ENCODE measurements at places on chromosomes 12 and 14.
A peak's percentile ranks its signal among the peaks of the same experiment; 100 is the strongest.

- no peak for DNase-seq
Measured at GRCh38 chr12:112207397-112207924, 82.1 kb downstream of the TRAFD1 start.

DNA sequence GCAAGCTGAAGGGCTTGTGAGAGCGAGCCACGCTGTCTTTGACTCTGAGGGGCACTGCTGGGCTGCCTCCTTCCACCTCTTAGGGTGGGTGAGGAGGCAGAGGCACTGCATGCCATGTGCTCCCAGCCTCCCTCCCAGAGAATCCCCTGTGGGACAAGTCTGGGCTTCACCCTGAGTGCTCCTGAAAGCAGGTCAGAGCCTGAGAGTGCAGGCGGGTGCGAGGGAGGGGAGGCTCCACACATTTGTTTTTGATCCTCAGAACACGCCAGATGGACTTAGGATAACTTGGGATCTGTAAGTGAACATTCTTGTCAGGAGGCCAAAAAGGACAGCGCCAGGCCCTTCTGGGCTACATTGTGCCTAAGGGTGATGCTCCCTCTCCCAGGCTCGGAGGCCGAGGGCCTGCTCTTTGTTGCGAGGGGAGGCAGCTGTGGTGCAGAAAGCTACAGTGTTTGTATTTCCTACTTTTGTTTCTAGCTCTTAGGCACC, 155.4 kb downstream of the TMX1 start:
- DNase-seq, result no peak

DNA sequence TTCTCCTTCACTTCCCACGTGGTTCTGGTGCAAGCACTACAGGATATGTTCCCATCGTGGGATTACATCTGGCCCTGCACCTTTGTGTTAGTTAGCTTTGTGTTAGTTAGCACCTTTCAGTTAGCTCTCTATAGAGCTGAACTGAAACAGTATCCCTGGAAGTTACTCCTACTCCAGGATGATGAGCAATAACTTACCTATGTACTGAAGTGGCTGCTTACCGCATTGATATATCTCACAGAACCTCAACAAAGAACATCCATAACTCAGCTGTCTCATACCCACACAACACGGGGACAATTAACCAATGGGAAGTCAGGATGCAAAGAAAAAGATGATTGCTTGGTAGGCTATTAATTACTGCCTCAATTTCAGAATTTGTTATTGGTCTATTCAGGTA, 146.6 kb downstream of the ASCL4 start:
- no peak for DNase-seq

DNA sequence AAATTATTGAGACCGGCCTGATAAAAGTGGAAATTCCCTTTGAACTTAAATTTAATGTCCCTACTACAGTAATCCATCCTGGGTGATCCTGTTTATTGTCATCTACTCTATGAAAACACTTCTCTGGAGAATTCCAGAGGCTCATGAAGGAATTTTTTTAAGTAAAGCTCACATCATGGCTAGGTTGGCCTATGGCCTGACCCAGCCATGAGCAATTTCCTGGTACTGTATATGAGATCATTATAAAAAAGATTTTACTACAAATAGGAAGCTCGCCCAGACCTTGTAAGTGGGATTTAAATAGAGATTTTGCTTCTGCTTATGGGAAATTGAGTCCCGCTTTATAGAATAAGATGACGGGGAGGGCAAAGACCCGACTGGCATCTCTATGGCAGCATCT, 215.5 kb downstream of the DPF3 start:
- DNase-seq, result no peak

DNA sequence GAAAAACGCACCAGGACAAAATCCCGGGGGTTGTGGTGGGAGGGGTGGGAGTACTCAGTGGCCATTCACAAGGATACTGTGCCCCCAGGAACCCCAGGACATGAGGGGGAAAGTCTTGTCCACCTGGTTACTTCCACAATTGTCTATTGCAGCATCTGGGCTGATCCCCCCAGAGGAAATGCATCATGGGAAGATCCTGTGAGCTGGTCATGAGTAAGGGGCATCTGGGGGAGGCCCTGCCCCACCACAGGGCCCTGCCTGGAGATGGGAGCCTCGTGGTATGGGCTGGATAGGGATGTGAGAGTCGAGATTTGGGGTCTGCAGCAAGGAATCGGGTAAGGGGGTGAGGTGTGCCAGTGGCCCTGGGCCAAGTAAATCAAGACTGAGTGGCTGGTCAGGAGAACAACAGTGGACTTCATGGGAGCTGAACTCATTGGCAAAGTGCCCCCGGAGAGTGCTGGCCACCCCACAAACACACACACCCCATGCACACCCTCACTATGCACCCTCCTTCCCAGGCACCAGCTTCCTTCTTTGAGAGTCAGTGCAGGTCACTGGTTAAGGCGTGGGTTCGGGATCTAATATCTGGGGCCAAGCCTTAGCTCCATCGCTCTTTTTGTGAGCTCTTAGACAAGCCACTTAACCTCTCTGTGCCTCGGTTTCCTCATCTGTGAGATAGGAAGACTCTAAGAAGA, 3.0 kb upstream of the SERPINA1 start:
- no peak for DNase-seq

GRCh38 chr12:13348464-13348863, 151.9 kb downstream of the EMP1 start:
- no peak for DNase-seq

DNA sequence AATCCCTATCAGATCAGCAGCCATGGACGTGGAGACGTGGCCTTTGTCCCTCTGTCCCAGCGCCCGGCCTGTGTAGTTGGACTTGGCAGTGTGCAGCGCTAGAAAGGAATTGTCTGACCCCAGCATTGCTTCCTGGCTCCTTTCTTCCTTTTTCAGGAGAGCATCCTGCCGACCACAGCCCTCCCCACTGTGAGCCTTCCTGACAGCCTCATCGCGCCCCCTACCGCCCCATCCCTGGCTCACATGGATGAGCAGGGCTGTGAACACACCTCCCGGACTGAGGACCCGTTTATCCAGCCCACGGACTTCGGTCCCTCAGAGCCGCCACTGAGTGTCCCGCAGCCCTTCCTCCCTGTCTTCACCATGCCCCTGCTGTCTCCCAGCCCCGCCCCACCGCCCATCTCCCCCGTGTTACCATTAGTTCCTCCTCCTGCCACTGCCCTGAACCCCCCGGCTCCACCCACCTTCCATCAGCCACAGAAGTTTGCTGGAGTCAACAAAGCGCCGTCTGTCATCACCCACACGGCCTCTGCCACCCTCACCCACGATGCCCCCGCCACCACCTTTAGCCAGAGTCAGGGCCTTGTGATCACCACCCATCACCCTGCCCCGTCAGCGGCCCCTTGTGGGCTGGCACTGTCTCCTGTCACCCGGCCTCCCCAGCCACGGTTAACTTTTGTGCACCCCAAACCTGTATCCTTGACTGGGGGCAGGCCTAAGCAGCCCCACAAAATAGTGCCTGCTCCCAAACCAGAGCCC, 40.6 kb downstream of the IL31 start:
- DNase-seq, result no peak

DNA sequence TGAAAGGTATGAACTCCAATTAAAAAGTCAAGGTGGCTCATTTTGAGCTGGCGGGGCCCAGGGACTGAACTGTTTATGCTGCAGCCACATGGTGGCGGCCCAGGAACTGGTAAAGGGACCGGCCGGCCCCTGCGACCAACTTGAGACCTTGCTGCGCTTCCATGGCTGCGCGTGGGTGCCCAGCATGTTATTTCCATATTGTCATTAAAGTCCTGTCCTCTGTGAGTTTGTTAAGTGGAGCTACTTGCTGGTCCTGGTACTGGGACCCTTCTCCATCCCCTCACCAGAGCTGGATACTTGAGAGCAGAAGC, 62.3 kb downstream of the BEGAIN start:
- no peak for DNase-seq

DNA sequence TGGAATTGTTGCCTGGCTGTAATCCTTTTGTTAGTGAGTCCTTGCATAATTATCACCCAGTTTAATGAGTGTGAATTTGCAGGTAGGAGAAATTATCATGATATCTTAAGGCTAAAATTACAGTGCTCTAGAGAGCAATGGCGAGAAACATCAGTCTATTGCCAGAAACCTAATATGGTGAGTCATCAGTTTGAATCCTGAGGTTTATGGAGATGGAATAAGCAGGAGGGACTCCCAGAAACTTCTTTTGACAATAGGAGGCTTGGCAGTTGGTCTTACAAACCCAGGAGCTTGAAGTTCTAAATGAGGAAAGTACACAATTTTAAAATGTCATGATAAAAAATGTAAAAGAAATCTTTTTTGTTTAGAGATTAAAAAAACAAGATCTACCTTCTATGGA, 31.5 kb upstream of the CRADD start:
- no peak for DNase-seq

DNA sequence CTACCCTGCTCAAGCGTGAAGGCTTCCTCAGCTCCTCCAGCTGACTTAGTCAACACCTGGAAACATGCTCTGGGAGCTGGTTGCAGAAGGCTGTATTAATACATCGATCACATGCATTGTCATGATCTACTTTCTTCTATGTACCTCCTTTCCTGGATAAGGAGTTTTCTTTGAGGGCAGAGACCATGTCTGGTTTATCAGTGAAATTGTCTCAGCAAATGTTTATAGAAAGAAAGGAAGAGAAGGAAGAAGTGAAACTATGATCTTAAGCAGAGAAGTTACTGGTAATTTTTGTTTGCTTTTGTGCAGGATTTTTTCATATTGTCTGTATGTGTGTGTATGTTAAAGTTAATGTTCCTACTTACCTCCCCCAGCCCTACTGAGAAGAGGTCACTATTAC, 4.5 kb downstream of the DYRK4 start:
- DNase-seq, result no peak

- no peak for DNase-seq
Measured at GRCh38 chr14:44135972-44136371, 371.1 kb downstream of the FSCB start.

DNA sequence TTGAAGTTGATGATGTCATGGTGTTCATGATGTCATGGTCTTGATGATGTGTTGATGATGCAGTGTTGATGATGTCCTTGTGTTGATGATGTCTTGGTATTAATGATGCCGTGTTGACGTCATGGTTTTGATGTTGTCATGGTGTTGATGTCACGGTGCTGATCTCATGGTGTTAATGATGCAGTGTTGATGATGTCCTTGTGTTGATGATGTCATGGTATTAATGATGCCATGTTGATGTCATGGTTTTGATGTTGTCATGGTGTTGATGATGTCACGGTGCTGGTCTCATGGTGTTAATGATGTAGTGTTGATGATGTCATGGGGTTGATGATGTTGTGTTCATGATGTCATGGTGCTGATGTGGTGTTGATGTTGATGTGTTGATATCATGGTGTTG, 48.0 kb upstream of the RIMBP2 start:
- DNase-seq, result no peak

DNA sequence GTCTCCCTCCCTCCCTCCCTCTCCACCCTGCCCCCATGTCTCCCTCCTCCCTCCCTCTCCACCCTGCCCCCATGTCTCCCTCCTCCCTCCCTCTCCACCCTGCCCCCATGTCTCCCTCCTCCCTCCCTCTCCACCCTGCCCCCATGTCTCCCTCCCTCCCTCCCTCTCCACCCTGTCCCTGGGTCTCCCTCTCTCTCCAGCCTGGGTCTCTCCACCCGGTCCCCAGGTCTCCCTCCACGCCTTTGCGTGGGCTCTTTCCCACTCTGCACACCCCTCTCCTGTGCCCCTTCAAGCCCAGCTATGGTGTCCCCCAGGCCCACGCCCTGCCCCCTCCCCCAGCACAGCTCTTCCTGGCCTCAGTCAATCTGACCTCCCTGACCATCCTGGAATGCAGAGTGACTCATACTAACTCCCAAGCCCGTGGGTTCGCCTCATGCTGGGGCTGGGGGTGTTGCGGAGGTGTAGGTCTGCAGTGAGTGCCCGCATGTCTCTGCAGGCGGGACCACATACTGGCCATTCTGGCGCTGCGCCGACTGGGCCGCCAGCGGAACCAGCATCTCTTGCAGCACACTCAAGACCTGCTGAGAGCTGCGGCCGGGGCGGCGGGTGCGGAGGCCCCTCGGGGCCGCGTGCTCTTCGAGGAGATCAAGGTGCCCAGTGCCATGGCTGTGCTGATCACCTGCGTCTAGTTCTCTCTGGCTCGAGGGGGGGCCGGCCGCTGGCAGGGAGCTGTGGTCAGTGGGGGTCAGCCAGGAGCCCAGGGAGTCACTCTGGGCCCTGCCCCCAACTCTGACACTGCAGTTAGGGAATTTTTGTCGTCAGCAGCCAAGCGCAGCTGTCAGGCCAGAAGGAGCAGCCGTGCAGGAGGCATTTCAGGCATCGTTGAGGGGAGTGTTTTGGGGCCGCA, 13.5 kb upstream of the TNFAIP2 start:
- DNase-seq, result no peak

GRCh38 chr12:101829639-101830366, 956 bp downstream of the GNPTAB start:
- DNase-seq, result no peak

DNA sequence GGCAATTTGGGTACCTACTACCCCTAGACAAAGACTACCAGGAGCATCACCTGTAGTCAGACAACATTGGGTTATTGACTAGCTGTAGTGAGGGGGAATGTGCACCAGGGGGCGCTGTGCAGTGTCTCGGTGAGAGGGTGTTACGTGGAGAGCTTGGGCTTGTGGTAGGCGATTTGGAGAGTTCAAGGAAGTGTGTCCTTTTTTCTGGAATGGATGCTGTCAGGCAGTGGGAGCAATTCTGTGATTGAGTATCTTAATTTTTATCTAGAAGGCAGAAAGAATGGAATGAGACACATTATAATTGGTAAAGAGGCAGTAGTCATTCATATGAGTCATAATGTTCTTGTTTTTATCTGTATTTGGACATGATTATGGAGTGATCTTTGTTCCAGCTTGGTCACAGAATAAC, 187.7 kb downstream of the GALC start:
- peak; percentile 48 for DNase-seq

DNA sequence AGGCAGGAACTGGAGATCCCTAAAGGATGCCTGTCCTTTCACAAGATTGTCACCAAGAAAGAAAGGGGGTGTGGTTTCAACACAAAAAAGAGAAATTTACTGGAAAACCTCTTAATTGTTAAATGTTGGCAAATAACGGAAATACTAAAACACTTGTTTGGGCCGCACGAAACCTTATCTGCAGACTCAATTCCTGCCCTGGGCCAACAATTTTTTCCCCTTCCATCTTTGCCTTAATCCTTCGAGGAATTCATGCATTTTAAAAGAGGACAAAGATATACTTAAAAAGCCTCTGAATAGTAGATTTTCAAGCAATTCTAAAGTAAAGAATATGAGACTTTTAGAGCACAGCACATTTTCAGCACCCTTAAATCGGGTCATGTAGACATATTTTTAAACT, 366.2 kb downstream of the DUSP6 start:
- DNase-seq, result no peak

DNA sequence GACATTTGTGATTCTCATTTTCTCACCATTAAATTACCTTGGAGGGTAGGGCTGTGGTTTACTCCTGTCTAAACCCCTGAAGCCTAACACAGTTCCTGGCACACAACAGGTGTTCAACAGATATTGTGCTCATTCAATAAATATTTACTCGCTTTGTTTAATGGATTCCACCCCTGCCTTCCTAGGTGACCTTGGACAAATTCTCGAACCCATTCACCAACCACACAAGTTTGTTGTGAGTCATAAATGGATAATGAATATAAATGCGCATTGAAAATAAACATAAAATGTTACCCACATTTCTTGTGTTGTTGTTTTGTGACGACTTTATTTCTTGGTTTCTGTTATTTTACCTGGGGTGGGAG, 362 bp upstream of the TSFM start:
- no peak for DNase-seq

Measured in activated naive CD8-positive, alpha-beta T cell treated with anti-CD3 and anti-CD28 coated beads for 36 hours (primary cell).